ENCODE measurements at places on chromosomes 12 and 14.

DNA sequence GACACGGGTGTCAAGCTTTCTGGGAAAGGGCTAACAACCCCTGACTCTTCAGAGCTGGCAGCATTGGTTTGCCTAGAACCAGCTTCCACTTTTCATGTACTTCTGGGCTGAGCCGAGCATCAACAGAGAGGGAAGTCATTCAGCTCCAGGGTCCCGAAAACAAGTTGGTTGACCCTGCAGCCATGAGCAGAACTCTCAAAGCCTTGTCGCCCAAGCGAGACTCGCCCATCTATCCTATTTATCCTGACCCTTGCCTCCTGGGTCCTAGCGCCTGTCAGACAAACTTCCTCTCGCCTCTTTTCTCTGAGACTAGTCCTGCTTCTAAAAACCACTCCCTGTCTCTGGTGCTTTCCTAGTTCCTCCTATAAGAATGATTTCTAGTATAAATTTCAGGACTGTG, 47.9 kb downstream of the ASCL4 start:
- DNase-seq, result no peak

GRCh38 chr14:35747379-35747778, 61.7 kb downstream of the RALGAPA1 start:
- DNase-seq, result no peak

DNA sequence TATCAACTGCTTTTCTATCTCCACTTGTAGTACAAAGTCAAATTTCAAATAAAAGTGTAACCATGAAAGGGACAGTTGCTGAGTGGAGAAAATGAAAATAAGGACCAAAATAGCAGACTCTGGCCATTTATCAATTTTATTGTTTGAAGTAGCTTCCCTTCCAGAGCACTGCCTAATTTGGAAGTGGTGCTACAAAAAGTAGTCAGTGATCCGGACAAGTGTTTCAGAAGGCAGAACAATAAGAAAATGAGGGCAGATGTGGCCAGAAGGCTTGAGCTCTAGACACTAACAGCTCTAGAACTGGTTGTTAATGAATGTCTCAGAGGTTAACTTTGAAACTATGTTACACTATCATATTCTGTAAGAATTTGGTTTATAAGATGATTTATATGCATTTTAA, 48.9 kb downstream of the ABCC9 start:
- DNase-seq, result no peak

DNA sequence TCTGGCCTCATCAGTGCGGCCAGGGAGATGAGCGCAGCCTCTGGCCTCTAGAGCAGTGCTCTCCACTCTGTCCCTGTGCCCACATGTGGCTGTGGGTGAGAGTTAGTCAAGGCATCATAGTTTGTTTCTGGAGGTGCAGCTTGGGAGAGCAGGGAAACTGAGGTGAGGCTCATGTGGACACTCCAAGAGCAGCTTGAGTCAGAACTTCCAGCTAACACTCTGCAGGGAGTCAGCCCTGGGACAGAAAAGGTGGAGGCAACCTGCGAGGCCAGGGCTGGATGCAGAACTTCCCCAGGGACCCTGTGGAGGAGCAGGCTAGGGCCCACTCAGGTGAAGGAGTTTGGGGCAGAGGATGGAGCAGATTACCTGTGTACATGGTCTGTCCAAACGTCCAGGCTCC, 10.8 kb downstream of the ISCA2 start:
- no peak for DNase-seq

GRCh38 chr12:95286713-95287112, 69.1 kb downstream of the VEZT start:
- no peak for DNase-seq
